ENCODE measurements at places on chromosomes 7 and 10.

- no peak for DNase-seq
Observed at GRCh38 chr7:104814126-104814525, 199.9 kb upstream of the KMT2E start.

DNA sequence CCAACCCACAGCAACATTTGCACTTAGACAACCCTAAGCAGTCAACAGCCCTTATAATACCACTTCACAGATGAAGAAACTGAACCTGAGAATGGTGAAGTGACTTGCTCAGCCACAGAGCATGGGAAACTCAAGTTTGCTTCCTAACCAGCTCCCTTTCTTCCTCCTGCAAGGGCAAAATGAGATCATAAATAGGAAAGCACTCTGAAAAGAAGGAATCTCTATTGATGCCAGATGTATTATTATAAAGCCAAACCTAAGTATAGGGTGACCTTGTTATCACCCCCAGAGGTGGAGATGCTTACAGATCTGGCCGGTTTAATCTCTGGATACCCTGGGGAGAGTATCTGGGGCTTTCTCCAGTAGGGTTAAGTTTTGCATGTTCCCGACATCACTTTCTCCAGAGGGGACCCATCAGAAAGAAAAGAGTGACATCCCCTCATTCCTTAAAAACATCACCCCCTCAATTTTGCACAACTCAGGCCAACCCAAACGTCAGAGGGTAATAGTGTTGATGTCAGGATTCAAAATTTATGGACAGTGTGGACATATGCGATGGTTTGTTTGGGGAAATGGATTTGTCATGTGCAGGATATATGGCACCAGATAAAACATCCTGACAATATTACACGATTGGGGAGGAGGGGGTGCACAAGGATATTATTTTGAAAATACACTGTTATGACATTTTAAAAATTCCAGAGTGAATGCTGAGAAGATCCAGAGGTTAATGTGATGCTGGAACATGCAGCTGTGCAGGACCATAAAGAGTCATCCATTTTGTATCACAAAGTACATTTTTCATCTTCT, 24.0 kb upstream of the XPNPEP1 start:
- no peak for DNase-seq

GRCh38 chr10:88062385-88062784, 199.0 kb downstream of the PTEN start:
- no peak for DNase-seq

DNA sequence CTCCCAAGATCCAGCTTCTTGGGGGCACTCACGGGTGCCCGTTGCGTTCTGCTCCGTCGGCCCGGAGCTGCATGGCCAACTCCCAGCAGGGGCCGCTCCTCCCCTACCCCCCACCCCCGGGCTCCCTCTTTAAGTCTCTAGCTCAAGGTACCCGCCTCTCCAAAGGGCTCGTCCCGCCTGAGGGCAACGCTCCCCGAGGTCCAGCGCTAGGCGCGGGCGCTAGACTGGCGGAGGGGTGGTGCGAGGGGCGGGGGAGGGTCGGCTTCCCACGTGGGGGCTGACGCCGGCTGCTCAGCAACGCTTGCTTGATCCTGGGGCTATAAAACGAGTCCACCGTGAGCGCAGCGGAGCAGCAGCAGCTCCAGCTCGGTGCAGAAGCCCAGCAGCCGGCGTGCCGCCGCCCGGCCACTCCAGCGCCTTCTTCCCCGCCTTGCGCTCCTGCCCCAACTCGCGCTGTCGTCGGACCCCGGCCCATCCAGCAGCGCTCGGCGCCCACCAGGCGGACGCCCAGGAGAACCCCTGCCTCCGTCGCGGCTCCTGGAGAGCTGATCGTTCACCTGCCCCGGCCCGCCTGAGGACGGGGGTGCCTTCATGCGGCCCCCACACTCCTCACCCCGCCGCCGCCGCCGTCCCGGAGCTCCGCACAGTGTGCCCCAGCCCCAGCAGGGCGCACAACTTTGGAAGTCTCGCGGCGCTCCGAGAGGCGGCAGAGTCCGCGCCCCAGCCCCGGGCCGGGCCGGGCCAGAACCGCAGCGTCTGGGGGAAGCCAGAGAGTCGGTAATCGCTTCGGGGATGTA, at the start of gene ADRA2A:
Gene ADRA2A, plus strand, starts transcription at position 348 of the 797 bp plus-strand sequence. CDS start 968 bp downstream, outside the sequence.
- peak; percentile 41 for DNase-seq

DNA sequence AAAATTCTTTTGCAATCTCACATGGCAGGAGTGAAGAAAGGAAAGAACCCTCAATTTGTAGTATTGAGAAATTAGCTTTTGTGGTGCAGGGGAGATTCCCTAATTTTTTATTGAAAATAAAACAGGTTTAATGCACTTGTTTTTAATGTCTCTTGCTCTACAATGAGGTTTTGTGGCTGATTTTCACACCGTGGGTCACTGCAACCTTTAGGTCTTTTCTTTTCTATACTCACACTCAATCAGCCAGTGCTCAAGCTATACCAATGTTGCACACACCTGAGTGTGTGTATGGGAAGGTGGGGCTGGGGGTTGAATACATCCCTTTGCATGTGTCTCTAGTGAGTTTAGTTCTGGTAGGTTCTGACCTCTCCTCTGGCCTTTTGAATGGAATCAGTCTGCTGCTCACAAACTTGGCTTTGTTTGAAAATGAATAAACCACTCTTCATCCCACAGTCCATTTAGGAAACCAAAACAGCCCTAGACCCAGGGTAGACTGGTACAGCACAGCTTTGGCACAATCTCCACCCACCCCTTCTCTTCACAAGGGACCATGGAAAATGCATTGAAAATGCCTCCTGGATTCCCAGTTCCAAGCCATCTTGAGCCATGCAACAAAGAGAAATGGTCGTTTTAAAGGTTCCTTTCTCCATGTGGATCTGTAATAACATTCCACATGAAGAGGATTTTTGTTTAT, 411.5 kb downstream of the SFMBT2 start:
- DNase-seq: no peak
